ENCODE measurements at places on chromosomes 6 and 20.

DNA sequence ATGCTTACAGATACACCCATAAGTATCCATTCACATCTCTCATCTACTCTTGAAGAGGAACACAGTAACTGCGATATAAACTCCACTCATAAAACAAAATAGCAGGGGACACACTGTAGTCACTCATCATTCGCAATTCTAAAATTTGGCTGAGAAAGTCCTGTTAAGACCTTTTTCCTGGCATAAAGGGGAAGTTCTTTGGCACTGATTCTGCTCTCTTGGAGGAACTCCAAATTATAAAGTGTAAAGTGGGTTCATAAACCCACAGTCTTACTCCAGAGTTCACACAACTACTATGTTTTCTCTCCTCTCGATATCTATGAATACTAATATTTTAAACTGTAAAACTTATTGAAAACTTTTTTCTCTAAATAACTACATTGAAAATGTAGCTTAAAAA is 80.6 kb downstream of the ADGB start:
- DNase-seq: no peak

GRCh38 chr6:104936766-104937535 is 20.0 kb upstream of the LIN28B start:
- no peak for DNase-seq

GRCh38 chr6:114987281-114987680 is 644.5 kb upstream of the HS3ST5 start:
- no peak for DNase-seq

DNA sequence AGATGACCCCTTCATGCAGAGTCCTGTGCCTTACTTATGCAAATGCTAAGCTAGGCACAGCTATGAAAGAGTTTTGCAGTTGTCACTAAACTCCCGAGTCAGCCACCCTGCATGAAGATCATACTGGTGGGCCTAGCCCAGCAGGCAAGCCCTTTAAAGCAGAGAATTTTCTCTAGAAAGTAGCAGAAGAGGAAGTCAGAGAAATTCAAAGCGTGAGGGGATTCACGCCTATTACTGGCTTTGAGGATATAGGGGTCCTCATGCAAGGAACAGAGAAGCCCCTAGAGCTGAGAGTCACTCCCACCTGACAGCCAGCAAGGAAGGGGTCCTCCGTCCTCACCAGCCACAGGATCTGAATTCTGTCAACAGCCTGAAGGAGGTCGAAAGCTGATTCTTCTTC is 54.6 kb downstream of the MYB start:
- no peak for DNase-seq

DNA sequence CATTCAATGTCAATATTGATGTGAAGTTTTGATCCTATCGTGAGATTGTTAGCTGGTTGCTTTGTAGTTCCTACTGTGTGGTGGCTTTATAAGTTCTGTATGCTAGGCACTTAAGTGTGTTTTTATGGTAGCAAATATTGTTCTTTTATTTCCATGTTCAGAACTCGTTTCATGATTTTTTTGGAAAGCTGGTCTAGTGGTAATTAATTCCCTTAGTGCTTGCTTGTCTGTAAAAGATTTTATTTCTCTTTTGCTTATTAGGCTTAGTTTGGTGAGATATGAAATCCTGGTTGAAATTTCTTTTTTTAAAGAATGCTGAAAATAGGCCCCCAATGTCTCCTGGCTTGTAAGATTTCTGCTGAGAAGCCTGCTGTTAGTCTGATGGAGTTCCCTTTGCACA is 27.8 kb upstream of the PLCB1 start:
- no peak for DNase-seq

GRCh38 chr6:144066741-144067484 is 28.5 kb downstream of the SF3B5 start:
- DNase-seq: no peak

- no peak for DNase-seq
Measured at GRCh38 chr20:20181322-20181721, 129.0 kb downstream of the CFAP61 start.

DNA sequence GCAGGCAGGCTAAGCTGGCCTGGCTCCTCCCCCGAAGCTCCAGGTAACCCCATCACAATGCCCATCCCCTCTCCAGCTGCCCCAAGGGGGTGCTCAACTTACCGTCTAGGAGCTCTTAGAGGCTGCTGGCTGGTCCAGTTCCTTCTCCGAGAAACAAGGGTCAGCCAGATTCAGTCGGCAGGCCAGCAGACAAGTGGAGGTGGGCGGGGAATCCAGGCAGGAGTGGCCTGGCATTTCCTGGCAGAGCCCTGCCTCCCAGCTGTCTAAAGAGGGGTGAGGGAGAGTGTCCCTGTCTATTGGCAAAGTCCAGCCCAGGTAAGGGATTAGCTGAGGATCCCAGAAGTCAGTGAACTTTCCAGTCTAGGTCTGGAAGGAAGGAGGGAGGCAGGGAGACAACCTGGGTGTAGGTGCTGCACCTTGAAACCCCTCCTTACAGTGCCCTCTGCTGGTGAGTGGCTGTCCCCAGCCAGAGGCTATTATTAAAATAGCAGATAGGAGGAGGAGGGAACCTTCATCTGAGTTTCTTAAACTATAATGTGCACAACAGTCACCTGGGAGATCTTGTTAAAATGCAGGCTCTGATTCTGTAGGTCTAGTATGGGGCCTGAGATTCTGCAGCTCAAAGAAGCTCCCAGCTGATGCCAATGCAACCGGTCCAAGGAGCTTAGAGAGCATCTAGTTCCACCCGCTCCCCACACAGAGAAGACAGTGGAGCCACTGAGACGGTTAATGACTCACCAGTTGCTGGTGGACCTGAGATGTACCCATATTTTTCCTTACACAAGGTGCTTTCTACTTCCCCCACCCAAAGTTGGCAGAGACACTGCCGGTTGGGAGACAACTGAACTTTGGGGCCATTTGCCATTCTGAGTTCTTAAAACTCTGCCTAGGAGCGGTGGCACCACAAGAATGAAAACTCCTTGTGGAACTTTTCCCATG is at the start of gene UNC5CL:
Gene UNC5CL, minus strand, starts transcription at position 162 of the 939 bp plus-strand sequence. CDS start 4,147 bp downstream, outside the sequence.
- peak; percentile 83 for DNase-seq

GRCh38 chr20:5216663-5217062 is 89.9 kb downstream of the CDS2 start:
- DNase-seq: no peak

- DNase-seq: no peak
Measured at GRCh38 chr6:31609519-31610406, 5.3 kb upstream of the AIF1 start.

GRCh38 chr6:132888701-132889100 is 74.3 kb downstream of the RPS12 start:
- no peak for DNase-seq

DNA sequence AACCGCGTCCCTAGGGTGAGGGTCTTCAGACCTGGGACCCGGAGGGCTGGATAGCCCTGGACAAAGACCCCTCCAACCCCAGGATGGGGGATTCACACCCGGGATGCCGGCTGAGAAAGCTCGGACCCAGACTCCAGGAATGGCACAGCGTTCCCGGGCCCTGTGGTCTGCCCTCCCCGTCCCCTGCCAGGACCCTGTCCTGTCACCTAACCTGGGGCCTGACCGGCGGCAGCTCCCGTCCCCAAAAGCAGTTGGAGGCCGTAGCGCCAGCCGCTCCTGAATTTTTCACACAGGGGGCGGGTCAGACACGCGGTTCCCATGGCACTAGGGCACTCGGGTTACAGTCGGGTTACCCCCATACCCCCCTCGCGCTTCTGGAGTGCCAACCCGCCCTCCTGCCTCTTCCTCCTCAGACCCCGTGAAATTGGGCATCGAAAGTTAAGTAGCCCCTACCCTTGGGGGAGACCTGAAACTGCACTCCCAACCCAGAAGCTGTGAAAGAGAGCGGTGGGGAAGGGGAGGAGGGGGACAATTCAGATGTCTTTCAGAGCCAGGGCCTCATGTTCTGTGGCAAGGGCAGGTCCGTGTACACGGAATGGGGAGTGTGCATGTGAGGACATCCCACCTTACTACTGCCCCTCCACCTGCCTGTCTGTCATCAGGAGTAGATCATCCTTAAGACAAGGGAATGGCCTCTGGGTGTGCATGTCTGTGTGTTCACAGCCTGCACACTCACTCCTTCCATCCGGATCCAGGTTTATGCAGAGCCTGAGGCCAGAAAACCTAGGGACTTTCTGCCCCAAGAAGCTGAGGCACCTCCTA is 595 bp downstream of the REM1 start:
- no peak for DNase-seq

DNA sequence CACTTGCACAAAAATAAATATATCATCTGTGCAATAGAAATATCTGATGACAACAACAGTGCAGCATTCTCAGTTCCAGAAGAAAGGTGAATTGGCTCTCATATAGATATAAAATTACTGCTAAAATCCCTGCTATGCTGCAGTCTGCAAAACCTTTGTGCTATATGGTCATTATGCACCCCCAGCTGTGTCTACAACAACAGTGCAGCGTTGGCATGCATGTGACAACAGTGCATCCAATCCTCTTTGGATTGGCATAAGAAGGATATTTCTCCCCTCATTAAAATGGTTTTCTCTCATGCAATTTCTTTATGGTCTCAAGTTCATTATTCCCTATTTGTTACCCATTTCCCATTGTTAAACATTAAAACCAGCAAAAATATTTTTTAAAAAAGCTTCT is 23.1 kb downstream of the OR2B6 start:
- DNase-seq: no peak

- no peak for DNase-seq
Measured at GRCh38 chr6:15253203-15254022, 7.5 kb downstream of the JARID2 start.

DNA sequence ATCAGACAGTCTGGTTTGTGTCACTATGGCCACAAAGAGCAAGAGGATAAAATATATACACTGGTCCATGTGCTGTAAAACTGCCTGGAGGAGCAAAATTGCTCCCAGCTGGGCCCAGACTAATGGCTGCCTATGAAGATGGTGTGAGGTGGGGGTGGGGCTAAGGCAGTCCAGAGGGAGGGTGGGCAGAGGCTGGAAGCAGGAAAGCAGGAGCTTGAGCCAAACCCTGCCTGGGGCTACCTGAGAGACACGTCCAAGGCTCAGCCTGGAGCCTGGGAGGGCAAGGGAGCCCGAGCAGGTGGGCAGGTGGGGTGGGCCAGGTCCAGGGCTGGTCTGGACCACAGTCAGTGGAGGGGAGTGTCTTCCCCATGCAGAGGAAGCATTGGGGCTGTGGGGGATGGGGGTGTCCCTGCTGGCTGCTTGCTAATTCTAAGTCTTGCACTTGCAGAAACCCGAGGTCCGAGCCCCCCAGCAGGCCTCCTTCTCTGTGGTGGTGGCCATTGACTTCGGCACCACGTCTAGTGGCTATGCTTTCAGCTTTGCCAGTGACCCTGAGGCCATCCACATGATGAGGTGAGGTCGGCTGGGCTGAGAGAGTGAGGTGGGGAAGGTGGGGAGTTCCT is 9.5 kb downstream of the HSPA12B start:
- DNase-seq: no peak

- DNase-seq: no peak
Measured at GRCh38 chr6:166104107-166104506, 63.5 kb downstream of the TBXT start.

DNA sequence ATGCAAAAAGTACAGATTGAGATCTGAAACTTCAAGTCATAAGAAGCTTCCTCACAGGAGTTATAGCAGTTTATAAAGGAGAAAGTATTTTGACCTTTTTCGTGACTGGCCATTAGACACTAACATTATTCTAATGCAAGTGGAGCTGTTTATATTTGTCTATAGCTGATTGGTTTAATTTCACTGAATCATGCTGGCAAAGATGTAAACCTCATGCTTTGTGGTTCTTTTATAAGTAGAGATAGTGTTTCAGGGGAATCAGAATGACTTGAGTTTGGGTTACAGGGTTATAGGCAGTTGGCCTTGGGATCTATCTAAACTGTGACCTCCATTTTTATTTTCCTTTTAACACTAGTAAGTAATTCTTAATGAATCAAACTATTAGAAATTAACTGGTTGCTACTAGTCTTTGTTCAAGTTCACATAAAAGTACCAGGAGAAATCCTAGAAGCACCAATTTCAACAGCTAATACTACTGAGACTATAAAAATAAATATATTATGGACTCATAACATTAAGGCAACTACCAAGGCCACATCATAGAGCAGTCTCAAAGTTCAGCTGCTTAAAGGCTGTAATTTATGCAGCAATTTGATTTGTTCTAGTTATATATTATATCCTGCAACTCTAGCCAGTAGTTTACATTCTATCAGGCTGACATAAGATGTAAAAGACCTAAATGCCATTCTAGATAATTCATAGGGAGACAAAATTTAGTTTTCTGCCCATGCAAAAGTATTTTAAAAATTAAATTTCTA is 94.0 kb downstream of the RNGTT start:
- DNase-seq: no peak

DNA sequence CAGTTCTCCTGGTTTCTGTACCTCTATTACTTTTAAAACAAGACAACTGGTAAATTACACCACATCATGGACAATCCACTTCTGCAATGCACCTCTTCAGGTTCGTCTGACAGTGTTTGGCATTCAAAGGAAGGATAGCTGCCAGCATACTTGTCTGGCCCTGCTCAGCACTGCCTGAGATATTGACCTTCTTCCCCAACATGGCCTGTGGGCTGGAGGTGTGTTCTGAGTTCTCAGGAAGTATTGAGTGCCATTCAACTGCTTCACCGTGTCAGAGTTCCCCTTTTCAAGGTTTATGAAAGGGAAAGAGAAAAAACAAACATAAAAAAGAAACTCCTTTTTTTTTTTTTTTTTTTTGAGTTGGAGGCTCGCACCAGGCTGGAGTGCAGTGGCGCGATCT is 267.9 kb upstream of the SASH1 start:
- DNase-seq: no peak

DNA sequence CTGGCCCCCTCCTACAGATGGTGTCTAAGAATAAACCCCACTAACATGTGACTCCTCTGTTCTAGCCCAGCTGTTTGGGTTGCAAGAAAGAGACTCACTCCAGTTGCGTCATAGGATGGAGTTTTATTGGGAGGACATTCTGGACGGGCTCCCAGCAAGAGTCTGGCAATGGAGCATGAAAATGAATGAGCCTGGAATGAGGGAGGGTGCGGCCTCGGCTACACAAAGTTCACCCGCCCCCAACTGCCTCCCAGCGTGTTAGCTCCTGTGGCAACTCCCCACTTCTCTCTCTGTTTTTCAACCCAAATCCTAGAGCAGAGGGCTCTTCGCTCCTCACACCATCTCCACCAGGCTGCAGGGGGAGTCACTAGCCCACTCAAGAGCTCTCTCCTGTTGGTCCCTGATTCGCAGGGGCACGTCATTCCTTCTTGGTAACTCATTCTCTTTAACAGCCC is 5.1 kb upstream of the ADAM33 start:
- peak; percentile 58 for DNase-seq

GRCh38 chr6:166490671-166491500 is 95.6 kb downstream of the RAMACL start:
- DNase-seq: no peak

Data from hepatocyte (in vitro differentiated cells).